ENCODE measurements at places on chromosomes 3 and 15.

GRCh38 chr3:79844176-79844575 is 76.4 kb upstream of the ROBO1 start:
- DNase-seq = no peak

DNA sequence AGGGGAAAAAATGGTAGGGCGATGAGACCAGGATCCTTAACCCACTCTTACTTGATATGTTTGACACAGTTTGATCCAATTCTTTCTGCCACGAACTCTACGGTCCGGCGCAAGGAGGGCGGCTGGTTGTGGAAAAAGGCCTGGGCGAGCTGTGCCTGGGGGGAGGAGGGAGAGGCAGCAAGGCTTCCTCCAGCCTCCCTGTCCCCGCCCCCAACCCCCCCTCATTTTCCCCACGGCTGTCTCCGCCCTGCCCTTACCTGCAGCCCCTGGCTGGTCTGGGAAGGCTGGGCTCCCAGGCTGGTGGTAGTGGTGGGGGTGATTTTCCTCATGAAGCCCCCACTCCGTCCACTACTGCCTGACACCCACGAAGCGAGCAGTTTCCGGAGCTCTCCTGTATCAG is 8.0 kb downstream of the CDAN1 start:
- DNase-seq = no peak

- no peak for DNase-seq
Measured at GRCh38 chr3:187739094-187739560, 6.1 kb downstream of the BCL6 start.

DNA sequence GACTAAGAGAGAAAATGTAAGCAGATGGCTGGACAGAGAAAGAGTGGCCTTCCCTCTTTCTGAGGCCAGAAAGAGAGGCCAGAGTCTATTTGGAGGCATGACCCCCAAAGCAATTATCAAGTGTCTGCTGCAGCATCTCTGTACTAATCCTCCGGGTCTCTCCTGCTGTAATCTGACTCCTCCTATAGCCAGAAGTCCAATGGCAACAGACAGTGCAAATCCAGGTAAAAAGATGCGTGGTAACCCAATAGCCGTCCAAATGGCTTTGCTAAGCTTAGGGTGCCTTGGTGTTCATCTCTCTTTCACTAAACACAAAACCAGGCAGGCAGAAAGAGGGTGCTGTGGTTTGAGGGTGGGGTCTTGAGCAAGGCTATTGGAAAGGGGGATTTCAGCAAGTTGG is 91.6 kb downstream of the ADCY5 start:
- DNase-seq = no peak

GRCh38 chr15:31482122-31482922 is 155.7 kb downstream of the KLF13 start:
- DNase-seq = no peak

DNA sequence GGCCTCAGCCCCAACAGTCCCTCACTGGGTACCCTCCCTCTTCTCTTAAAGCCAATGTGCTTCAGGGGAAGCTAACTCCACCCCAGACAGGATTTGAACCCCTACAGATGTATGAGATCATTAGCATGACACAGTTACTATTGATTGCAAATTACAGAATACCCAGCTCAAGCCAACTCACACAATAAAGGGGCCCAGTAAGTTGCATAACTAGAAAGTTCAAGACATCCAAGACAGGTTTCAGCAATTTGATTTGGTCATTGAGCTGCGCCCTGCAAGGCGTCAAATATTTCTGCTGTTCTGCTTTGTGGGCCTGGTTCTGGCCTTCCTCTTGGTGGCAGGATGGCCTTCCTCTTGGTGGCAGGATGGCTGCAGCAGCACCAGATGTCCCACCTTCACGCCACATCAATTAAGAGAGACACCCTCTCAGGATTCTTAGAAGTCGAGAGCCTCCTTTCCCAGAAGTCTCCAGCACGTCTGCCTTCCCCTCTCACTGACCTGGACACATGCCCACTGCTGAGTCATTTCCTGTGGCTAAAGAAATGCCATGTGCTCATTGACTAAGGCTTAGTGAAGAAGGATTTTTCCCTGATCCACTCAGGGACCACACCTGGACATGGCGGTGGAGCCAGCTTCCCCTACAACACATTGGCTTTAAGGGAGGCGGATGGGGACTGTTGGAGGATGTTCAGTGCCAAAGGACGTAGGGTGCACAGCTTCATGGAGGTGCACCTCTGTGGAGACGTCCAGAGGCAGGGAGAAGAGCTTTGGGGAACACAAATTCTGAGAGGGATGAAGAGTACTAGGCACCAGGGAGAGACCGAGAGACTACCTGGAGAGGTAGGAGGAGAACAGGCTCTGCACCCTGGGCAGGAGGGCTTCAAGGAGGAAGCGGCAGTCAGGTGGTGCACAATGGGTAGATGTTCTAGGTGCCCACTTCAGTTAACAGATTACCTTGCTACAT is 49.1 kb downstream of the DNASE1L3 start:
- DNase-seq = peak; percentile 58

GRCh38 chr3:50537421-50538129 is 30.0 kb downstream of the C3orf18 start:
- no peak for DNase-seq

DNA sequence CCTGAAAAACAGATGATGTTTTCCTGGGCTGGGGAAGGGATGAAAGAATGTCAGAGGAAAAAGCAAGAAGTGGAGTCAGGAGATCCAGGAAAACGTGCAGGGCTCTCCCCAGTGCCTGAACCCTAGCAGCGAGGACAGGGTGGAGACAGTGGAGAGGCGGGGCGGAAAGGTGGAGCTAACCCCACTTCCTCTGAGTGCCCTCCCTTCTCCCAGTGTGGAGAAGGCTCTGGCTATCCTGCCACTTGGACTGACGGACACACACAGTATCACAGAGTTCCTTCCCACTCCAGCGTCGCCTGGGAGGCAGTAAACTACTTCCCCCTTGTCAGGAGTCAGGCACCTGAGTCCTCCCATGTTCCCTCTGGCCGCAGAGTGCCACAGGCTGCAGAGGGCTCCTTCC is 125.3 kb upstream of the CHRNA7 start:
- no peak for DNase-seq

- no peak for DNase-seq
Measured at GRCh38 chr3:21067031-21067813, 683.8 kb downstream of the ZNF385D start.

- DNase-seq = no peak
Measured at GRCh38 chr3:42161050-42161935, 70.1 kb downstream of the TRAK1 start.

DNA sequence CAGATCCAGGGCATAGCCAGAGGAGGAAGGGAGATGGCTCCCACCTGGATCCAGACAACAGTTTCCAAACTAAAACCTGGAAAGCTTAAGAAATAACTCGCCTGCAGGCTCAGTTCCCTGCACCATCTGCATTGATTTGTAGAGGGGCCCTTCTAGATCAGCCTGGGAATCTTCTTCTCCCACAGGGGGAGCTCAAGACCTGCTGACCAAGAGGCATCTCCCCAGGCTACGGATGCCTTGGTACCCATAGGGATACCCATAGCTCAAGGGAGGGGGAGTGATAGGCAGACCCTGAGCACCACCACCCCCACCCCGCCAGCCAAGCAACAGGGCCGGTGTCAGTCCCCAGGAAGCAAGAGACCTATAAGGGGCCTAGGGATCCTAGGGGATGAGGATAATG is 28.0 kb upstream of the DCLK3 start:
- DNase-seq = no peak

DNA sequence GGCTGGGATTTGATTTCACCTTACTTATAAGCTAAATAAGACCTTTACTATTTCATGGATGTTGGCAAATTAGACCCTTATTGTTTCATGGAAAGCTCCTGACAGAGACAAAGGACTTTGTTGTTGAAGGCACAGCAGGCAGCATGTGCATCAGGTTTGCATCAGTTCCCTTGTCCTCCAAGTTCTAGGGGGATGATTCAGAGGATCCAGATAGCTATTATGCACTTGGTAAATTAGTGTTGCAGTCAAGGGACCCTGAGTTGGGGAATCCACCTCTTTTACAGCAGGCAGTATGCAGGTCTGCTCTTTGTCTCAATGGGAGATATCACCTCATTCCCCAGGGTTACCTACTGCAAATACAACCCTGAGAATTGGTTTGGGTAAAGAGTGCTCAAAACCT is 131.4 kb upstream of the IGSF10 start:
- no peak for DNase-seq

- no peak for DNase-seq
Measured at GRCh38 chr3:118945834-118946233, 88.8 kb downstream of the IGSF11 start.

DNA sequence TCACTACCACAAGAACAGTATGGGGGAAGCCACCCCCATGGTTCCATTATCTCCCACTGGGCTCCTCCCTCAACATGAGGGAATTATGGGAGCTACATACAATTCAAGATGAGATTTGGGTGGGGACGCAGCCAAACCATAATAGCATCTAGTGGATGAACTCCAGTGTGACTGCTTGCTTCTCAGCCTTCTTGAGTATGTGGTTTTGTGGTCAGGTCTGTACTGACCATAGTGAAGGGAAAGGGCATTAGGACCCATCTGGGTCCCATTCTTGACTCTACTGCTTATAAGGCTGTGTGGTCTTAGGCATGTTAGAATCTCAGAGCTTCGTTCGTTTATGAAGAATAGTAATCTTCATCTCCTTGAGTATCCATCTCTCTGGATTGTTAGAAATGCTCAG is 81.4 kb downstream of the CGNL1 start:
- no peak for DNase-seq

DNA sequence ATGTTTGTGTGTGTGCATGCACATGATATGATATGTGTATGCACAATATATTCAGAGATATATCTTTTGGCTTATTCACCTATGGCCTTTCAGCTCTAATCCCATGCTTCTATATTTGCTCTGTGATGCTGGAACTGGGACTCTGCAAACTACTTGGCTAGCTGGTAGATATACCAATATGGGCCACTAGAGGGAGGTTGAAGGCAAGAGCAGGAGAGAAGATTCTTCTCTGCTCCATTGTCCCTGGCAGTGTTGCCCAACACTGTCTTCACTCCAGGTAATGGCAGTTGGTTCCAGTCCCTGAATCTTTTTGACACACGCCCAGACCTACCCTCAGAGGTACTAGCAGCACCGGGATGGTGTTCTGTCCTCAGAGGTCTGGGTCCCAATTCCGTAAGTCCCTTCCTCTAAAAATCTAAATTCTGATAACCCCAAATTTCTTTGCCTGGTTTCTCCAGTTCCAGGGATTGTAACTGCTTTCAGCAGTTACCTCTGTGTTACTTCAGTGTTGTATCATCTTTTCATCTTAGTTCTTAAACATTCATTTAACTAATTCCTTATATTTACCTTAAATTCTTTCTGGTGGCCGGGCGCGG is 44.7 kb downstream of the GTPBP8 start:
- peak; percentile 54 for DNase-seq

DNA sequence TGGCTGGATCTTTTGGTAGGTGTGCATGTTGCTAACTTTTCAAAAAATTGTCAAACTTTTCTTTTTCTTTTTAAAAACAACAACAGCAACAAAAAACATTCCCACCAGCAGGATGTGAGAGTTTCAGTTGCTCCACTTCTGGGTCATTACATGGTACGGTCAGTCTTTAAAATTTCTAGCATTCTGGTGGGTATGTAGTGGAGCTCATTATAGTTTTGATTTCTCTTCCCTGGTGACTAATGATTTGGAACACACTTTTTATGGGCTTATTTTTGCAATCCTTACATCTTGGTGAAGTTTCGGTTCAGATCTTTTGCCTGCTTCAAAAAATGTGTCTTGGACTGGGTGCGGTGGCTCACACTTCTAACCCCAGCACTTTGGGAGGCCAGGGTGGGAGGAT is 19.3 kb downstream of the ATP1B3 start:
- no peak for DNase-seq

DNA sequence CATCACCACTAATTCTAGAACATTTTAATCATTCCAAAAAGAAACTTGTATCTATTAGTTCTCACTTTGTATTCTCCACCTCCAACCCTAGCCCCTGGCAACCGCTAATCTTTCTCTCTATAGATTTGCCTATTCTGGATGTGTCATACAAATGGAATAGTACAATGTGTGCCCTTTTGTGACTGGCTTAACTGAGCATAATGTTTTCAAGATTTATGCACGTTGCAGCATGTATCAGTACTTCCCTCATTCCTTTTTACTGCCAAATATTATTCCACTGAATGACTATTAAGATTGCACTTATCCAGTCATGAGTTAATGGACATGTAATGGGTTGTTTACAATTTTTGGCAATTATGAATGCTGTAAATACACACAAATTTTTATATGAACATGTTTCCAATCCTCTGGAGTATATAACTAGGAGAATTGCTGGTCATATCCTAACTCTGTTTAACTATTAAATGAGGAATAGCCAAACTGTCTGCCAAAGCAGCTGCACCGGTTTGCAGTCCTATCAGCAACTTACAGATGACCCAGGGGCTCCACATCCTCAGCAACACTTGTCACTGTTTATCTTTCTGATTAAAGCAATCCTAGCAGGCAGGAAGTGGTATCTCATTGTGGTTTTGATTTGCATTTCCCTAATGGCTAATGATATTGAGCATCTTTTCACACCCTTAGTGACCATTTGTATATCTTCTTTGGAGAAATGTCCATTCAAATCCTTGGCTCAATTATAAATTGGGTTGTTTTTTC is 42.9 kb downstream of the DCUN1D1 start:
- DNase-seq = no peak

GRCh38 chr15:62739507-62739906 is 303.0 kb upstream of the TPM1 start:
- DNase-seq = peak; percentile 52

GRCh38 chr3:107416138-107416537 is 38.9 kb downstream of the CCDC54 start:
- no peak for DNase-seq

DNA sequence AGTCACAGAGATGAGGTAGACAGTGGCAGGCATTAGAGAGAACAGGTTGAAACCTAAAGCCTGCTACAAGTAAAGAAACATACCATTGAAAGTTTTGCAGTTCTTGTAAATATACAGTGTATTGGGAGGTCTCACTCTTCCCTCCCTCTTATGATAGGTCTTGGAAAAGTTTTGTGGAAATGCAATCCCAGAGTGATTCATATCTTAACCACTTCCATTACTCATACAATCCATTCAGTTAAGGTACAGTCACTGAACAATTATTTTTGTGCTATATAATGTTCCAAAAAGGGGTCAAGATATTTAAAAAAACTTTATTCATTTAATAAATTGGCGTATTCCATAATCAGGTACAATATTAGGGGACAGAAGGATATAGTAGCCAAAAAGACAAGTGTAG is 737.7 kb upstream of the ALCAM start:
- peak; percentile 77 for DNase-seq

DNA sequence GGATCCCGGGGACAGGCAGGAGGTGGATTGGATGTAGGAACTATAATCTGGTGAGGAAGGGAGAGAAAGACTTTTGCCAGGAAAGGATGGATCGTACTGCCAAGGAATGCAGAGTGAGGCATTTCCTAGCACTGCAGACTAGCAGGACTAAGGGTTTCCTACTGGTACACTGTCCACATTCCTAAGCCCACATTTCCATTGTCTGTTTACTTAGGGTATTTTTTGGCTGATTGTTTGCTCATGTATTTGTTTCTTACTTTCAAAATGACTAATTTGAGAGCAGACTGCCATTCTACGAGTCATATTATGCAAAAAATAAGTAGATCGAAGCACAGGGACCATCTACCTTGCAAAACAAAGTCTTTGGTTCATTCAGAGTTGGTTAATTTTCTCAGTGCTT is 1029.5 kb upstream of the NR2F2 start:
- DNase-seq = no peak

Data from amniotic stem cell (primary cell).